ENCODE measurements at places on chromosomes 1 and 21.

DNA sequence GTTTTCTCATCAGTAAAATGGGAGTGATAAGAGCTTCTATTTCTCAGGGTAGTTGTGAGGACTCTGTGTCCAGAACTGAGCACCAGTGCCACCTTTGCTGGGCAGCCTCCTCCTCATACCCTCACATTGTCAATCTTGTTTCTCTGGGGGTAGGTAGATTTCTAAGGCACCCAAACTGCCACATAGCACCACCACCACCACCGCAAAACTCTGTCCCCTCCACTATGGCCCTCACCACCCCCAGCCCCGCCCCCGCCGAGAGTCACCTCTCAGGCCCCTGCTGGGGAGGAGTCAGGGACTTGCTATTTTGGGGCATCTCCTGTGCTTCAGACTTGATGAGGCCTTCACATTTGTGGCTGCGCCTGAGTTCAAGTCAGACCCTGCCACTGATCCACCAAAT lies 549.2 kb downstream of the PTPRU start:
- DNase-seq: no peak

DNA sequence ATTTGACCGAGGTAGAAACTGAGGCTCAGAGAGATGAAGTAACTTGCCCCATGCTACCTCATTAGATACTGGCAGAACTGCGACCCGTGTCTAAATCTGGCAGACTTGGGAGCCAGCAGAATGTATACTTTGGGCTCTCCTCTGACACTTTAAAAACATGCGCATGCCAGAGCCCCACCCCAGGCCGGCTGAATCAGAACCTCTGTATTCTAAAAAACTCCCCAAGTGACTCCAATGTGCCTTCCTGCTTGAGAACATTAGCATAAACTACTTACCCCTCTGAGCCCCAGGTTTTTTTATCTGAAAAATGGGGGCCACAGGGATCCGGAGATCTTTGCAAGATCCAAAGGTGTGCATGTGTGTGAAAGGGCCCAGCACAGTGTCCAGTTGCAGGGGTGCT lies 344.7 kb upstream of the USP24 start:
- no peak for DNase-seq

GRCh38 chr21:28135646-28136045 lies 857.0 kb downstream of the LTN1 start:
- no peak for DNase-seq

DNA sequence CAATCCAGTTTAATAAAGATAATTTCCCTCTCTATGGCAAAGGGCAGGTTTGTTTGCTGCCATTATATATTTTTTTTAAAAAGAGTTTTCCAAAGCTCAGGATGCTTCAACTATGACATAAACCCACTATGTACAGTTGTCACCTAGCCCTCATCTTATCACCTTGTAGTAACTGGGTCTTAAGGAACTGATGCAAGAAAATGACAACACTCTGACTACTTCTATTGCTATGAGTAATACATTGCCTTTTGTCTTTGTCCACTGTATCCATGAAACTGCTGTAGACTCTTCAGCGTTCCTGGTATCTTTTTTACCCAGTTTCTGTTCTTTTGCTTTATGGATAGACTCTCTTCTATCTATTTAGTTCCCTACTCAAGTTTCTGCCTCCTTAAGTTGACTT lies 586.5 kb downstream of the NEGR1 start:
- DNase-seq: no peak

- DNase-seq: no peak
Measured at GRCh38 chr1:35605071-35605866, 32.2 kb downstream of the TFAP2E start.

DNA sequence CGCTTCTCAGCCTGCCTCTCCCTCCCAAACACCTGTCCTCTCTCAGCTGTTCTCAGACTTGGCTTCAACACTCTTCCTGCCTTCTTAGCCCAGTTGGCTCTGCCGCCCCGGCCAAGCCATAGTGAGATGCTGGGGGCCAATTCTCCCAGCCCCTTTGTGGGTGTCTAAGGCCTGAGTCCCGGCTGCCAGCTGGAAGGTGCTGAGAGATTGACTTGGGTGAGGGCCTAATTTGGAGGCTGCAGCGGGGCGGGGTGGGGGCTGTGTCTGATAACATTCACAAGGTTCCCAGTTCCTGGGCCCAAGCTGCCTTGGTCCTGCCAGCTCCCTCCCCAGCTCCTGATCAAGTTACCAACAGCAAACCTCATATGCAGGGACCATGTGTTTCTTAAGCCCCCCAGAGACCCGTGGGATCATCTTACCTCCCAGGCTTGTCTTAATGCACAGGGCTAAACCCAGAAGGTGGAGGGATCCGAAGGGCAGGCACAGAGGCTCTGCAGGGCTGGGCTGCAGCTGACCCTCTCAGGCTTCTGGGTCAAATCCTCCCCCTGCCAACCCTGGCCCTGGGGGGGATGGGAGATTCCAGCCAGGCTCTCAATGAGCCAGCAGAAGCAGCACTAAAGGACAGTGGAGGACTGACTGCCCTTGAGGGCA lies 9.8 kb downstream of the INKA2 start:
- peak; percentile 36 for DNase-seq

GRCh38 chr1:201511941-201512539 lies 5.1 kb upstream of the CSRP1 start:
- peak; percentile 54 for DNase-seq

GRCh38 chr21:46041183-46041582 lies 56.7 kb upstream of the COL6A2 start:
- DNase-seq: no peak

DNA sequence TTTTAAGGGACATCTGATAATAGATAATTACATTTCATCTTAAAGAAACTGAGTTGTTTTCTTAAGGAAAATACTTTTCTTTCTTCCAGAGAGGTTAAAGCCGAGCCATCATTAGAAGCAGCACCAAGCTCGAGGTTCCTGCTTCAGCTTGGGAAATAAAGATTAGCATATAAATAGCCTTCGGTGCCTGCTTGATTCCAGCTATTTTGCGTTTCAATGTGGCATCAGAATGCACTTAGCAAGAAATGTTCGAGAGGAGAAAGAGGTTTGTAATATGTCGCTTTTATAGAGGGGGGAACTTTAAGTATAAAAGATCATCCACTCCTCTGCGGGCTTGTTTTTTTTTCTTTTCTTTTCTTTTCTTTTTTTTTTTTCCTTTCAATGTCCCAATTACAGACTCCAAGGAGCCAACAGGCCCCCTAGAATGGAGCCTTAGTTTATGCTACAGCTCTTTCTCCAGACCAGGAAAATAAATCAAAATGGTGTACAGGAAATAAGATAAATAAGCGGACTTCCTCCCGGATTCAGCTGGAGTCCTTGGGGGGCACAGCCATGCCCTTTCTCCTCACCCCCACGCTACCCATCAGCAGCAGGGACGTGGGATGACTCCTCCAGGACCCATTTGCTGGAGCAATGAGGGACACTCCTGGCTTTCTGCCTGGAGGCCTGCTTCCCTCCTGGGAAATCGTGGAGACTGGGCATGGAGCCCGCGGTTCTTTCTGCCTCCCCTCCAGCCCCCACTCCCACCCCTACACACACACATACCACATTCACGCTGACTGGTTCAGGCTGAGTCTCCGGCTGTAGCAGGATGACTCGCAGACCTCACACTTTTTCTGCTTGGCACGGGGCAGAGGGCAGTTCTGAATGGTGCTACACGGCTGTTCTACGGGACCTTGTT lies 131.6 kb downstream of the RRAGC start:
- DNase-seq: no peak

GRCh38 chr1:170698301-170699275 lies 34.7 kb downstream of the PRRX1 start:
- no peak for DNase-seq

GRCh38 chr1:9241891-9242290 lies 7.3 kb downstream of the H6PD start:
- no peak for DNase-seq

- DNase-seq: peak; percentile 75
Measured at GRCh38 chr1:154324669-154325582, at the start of gene ATP8B2. ATP8B2 (plus strand) TSS chr1:154325525; CDS start chr1:154328142, 2,617 bp downstream.

GRCh38 chr1:240973875-240974274 lies 361.9 kb upstream of the GREM2 start:
- no peak for DNase-seq

GRCh38 chr1:156268336-156268735 lies 14.3 kb downstream of the SMG5 start:
- DNase-seq: no peak

GRCh38 chr1:33381977-33382376 lies 48.9 kb downstream of the PHC2 start:
- no peak for DNase-seq

GRCh38 chr1:219160967-219161366 lies 12.7 kb upstream of the LYPLAL1 start:
- no peak for DNase-seq
